ENCODE measurements at places on chromosomes 12 and 14.

DNA sequence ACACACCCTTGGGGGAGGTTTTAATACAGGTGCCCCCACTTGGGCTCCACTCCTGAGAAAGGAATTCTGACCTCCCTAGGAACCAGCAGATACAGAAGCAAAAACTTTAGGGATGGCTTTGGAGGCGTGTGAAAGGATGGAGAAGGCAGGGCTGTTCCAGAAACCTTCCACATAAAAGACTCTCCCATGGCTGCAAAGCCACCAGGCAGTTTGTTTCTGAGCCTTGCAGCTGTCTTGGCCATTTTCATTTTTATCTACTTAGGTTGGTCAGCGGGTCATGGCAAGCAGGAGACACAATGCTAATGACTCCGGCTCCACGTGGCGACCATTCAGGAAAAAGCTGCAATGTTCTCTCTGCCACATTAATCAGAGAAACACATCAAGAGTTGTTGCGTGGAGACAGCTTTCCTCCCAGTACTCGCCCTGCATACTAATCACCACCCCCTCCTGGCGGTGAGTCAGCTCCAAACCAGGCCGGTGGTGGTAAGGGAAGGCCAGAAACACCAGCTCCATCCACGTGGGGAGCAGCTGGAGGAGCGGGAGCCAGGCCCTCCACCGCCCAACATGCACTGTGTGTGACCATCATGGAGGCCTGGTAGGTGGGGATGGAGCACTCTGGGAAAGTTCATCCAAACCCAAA lies 30.9 kb upstream of the IRF2BPL start:
- DNase-seq: no peak

GRCh38 chr12:56631790-56632700 lies 1.9 kb upstream of the BAZ2A start:
- no peak for DNase-seq

- no peak for DNase-seq
These were observed 21.7 kb downstream of the NT5DC3 start for GRCh38 chr12:103819312-103819711.

- DNase-seq: no peak
These were observed 178.5 kb upstream of the OR4E1 start for GRCh38 chr14:21852061-21852664.

- no peak for DNase-seq
These were observed 867 bp downstream of the C12orf42 start for GRCh38 chr12:103494734-103495468.

- DNase-seq: no peak
These were observed 90.1 kb downstream of the SLC6A15 start for GRCh38 chr12:84822525-84822924.

- no peak for DNase-seq
These were observed 1.7 kb downstream of the SLC2A3 start for GRCh38 chr12:7934091-7934888.

GRCh38 chr12:52317468-52318052 lies 3.6 kb downstream of the KRT83 start:
- DNase-seq: no peak

DNA sequence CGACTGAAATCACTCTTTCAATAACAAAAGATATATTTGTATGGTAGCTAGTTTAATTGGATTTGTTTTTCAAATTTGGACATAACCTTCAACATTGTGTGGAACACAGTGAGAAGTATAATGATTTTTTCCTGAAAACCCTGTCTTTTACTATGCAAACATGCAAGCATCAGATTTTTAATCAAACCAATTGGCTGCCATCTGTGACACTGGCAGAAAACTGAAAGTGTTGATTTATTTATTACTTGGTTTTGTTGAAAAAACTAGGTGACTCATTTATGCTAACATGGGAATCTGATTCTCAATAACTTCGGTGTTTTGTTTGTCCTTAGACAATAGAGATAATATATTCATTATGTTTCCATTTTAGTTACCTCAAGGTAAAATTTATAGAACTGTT lies 82.0 kb downstream of the NTS start:
- no peak for DNase-seq

GRCh38 chr12:109099431-109100020 lies 2.1 kb downstream of the UNG start:
- DNase-seq: no peak

GRCh38 chr12:27185234-27186021 lies 58.7 kb upstream of the STK38L start:
- DNase-seq: no peak

GRCh38 chr14:33343016-33343415 lies 404.3 kb downstream of the NPAS3 start:
- no peak for DNase-seq

GRCh38 chr14:98437113-98437512 lies 834.9 kb downstream of the BCL11B start:
- no peak for DNase-seq

DNA sequence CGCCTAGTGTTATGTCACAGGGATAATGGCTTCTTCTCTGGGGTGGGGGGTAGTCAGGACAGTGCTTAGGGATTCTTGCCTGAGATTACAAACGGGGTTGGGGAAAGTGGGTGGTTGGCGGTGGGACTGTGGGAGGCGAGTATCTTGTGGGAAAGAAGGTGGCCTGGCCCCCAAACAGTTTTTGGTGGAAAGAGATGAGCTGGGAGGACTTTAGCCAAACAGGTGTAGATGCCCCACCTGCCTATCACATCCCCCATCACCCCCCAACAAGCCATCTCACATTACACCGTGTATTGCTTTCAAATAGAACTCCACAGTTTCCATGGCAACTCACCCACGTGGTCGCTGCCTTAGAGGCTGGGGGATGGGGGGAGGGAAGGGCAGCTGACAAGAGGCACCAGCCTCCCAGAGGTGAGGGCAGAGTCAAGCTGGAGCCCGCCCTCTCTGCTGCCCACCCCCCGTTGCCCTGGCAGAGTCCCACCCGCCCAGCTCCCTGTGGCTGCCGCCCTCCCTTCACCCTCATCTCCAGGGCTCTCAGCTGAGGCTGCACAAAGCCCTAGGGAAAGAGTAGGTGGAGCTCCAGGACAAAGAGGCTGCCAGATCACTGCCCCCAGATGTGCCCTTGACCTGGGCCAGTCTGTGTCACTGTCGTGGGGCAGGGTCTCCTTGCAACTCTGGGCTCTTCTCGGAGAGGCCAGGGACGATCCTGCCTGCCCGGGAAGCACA lies 98.3 kb downstream of the LRRC74A start:
- no peak for DNase-seq

GRCh38 chr14:35221462-35221861 lies 70.7 kb upstream of the PSMA6 start:
- no peak for DNase-seq

- no peak for DNase-seq
These were observed 94.1 kb downstream of the DUSP16 start for GRCh38 chr12:12468575-12468974.

DNA sequence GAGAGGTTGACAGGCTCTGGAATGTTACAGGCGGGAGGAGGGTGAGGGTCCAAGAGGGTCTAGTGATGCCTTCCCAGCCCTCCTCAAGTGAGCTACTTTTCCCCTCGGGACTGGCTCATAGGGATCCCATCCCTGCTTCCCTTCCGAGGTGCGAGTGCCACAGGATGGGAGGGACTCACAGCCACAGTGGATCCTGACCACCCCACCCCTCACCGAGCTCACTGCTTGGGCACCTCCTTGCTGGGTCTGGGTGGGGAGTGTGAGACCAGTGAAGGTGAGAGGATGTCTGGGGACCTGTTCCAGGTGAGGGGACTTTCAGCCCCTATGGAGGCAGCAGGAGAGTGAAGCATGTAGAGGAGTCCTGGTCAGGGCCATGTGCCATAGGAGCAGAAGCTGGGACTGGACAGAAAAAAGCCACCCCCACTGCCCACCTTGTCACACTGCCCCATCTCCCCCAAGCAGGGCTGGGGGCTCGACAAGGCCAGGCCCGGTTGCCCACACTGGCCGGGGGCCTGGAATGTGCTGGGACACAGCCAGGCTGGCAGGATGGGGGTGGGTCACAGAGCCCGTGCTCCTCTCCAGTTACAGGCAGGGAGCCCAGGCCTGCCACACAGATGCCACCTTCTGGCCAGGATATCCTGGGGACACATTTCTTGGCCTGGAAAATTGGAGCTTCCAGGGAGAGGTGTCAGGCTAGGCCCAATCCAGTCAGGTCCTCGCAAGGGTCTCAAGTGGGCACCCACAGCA lies 1.7 kb upstream of the TNS2 start:
- DNase-seq: no peak

DNA sequence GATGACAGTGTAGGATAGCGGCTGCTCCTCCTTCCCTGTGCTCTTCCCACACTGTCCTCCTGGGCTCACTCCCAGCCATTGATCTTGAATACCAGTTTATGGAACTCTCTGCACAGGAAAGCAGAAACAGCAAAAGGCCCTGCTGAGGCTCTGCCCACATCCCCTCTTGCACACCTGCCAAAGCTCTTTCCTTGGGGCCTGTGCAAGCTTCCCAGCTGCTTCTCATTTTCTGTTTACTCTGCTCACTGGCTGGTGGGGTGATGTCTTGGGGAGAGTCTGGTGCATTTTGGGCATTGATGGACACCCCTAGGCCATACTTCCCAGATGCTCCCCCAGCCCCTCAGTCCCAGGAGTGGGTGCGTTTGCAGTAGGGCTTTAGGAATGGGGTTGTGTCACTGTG lies 361.8 kb downstream of the TMEM121 start:
- DNase-seq: no peak

GRCh38 chr12:41055875-41056577 lies 132.1 kb upstream of the PDZRN4 start:
- no peak for DNase-seq

DNA sequence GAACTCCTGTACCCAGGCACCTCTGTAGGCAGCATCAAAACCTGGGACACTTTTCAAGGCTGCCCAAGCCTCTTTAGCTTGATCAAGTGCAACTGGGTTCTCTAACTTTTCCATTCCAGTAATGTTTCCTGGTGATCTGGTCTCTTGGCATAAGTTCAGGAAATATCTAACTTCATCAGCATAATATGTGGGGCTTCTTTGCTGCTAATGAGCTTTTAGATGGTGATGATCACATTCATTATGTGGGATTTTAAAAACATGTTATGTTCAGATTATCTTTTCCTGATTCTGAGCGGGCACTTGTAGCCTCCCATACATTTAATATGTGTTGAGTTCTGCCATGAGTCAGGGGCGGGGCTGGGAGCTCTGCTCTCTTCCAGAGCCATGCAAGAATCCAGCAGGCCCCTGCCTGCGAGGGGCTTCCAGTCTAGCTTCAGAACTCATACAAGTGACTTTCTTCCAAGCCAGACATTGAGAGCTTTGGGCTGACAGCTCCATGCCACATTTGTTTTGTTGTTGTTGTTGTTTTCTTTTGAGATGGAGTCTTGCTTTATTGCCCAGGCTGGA lies 39.5 kb upstream of the RIN3 start:
- DNase-seq: no peak

DNA sequence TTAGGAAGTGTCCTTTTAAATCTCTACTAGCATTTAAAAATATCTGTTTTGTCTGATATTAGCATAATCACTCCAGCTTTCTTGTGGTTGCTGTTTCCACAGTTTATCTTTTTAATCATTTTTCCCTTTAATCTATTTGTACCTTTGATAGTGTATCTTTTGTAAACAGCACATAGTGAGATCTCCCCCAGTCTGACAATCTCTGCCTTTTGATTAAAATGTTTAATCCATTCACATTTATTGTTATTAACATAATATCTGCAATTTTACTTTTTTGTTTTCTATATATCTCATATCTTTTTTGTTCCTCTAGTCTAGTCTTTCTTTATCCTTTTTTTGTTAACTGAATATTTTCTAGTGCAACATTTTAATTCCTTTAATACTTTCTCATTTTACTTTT lies 104.2 kb downstream of the RPS6KA5 start:
- no peak for DNase-seq

- DNase-seq: no peak
These were observed 183.7 kb upstream of the NTF3 start for GRCh38 chr12:5248230-5248629.

- no peak for DNase-seq
These were observed 23.0 kb downstream of the STX2 start for GRCh38 chr12:130816097-130816496.

GRCh38 chr12:80941916-80942315 lies 4.2 kb upstream of the LIN7A start:
- DNase-seq: no peak

DNA sequence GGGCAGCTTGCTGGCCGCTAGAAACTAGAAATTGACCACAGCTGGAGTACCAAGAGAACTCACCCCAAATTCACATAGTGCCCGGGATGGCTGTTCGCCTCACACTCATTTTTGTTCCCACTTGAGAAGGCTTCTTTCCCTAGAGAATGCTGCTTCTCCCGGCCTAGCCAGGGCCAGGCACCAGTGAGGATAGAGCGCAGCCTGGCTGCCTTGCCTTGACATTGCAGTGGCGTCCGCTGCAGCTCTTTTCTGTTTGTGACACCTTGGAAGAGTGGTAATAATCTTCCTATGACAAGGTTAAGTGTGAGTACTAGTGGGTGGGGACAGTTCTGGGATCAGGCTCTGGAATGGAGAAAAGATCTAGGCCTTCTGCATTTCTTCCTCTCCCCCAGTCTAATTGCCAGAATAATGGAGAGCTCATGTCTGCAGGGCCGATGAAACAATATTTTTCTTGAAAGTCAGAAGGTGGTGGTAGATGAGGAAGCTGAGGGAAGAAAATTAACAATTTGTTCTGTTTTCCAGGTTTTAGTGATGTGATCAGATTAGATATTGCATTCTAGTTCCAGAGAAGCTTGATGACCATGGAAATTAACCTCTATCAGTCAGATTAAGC lies 3.7 kb downstream of the TMEM253 start:
- no peak for DNase-seq

GRCh38 chr12:83067981-83068380 lies 381.3 kb downstream of the TMTC2 start:
- DNase-seq: no peak

- DNase-seq: no peak
These were observed 36.3 kb downstream of the STON2 start for GRCh38 chr14:81363746-81364378.

DNA sequence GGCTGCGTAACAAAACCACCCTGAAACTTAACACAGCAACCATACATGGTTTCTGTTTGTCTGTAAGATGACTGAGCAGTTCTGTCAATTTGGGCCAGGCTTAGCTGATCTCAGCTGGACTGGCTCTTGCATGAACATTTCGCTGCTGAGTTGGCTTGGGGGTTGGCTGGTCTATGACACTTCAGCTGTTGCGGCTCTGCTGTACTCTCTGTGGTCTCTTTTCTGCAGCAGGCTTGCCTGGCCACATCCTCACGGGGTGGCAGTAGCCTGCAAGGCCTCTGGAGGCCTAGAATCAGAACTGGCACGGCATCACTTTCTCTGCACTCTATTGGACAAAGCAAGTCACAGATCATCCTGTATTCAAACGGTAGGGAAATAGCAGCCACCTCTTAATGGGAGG lies 216.2 kb downstream of the BCL11B start:
- no peak for DNase-seq

- DNase-seq: no peak
These were observed 29.5 kb downstream of the CACNA1C start for GRCh38 chr12:2082321-2082720.

- no peak for DNase-seq
These were observed 4.3 kb downstream of the FRS2 start for GRCh38 chr12:69474456-69474855.

- DNase-seq: no peak
These were observed 82.3 kb downstream of the PUS7L start for GRCh38 chr12:43676183-43676813.

GRCh38 chr14:73402579-73402978 lies 55.8 kb downstream of the NUMB start:
- no peak for DNase-seq

GRCh38 chr12:68349921-68350606 lies 17.9 kb upstream of the MDM1 start:
- DNase-seq: no peak
